Activated naive CD8-positive, alpha-beta T cell treated with anti-CD3 and anti-CD28 coated beads for 36 hours (primary cell): ENCODE measurements at places on chromosomes 13 and 19.

DNA sequence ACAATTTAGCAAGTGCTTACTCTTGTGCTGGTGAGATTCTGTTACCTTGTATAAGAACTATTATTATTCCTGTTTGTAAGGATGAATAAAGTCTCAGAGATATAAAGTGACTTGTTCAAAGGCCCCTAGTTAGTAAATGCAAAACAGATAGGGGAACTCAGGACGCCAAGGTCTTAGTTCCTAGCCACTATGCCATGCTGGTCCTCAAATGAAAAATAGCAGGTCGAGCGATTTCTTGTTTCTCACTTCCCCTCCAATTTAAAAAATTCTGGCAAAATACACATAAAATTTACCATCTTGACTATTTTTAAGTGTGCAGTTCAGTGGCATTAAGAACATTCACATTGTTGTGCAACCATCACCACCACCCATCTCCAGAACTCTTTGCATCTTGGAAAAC lies 1.1 kb downstream of the TECR start:
- no peak for DNase-seq

DNA sequence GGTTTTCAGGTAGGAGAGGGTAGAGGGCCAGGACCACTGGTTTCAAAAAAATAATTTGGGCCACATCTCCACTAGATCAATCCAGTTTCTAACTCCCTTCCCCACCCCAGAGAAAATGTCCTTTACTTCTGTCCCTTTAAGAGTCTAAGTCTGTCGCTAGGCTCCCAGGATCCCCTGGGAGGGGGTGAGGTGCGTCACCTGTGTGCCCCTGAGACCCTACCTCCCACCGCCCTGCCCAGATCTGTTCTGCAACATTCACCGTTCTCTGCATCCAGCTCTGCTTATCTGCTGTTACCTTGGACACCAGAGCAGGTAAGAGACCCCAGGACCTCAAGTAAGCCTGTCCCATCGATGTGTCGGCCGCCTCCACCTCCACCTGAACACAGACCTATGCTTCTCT lies at the start of gene GFY:
TSS of gene GFY (plus strand) at position 211 of the 400 bp plus-strand sequence. CDS start 1,043 bp downstream, outside the sequence.
- no peak for DNase-seq

GRCh38 chr13:89279374-89279773 lies 1608.2 kb downstream of the SLITRK5 start:
- DNase-seq: no peak

DNA sequence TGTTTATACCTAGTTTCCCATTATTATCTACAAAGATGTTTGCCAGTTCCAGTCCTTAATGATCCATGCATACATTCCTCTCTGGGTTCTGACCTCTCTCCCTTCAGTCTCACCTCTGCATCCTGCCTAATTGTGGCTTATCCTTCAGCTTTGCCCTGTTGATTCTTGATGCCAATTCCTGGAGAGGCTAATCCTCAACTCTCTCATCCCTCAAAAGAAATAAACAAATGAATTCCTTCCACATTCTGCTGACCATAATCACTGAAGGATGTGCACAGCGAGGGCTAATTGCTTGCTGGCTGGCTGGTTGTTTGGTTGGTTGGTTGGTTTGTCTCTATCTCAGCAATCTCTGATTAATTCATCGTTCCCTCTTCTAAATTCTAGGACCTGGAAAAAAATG lies 113.8 kb downstream of the IRS2 start:
- DNase-seq: no peak

- peak; percentile 32 for DNase-seq
Observed at GRCh38 chr19:489418-490196, 6.7 kb upstream of the MADCAM1 start.

DNA sequence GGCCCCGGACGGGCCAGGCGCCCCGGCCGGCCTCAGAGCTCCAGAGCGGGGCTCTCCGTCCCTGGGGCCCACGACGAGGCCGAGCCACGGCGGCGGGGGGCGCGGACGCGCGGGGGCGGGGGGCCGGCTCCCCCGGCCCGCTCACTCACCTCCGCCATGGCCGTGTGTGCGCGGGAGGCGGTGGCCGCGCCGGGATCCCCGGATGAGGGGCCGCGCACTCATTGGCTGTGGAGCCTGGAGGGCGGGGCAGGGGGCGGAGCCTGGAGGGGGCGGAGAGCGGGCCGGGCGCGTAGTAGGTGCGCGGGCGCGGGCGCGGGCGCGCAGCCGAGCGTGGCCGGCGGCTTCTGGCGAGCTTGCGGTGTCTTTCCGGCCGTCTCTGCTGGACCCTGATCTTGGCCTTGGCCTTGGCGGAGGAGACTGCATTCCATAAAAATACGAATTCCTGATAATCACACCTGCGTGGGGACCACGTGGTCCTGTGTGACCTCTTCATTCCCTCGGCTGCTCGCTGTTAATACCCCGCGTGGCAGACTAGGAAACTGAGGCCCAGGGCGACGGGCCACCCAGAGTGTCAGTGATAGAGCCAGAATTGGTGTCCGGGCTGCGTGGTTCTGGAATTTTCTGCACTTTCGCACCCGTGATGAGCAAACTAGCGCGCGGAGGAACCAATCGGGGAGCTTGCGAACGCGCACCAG lies at the start of gene MIER2:
TSS of gene MIER2 (minus strand) at position 172 of the 695 bp plus-strand sequence. CDS start at position 158, 14 bp downstream.
- peak; percentile 92 for DNase-seq

DNA sequence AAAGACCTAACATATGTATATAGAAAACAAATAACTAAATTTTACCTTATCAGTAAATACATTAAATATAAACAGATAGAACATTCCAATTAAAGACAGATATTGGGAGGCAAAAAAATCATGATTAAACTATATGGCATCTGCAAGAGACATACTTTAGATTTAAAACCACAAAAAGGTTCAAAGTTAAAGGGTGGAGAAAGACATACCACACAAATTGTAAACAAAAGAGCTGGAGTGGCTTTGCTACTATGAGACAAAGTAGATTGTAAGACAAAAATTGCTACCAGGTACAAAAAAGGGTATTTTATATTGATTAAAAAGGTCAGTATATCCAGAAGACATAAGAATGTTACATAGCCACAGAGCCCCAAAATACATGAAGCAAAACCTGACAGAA lies 200.2 kb downstream of the KCNRG start:
- DNase-seq: no peak

DNA sequence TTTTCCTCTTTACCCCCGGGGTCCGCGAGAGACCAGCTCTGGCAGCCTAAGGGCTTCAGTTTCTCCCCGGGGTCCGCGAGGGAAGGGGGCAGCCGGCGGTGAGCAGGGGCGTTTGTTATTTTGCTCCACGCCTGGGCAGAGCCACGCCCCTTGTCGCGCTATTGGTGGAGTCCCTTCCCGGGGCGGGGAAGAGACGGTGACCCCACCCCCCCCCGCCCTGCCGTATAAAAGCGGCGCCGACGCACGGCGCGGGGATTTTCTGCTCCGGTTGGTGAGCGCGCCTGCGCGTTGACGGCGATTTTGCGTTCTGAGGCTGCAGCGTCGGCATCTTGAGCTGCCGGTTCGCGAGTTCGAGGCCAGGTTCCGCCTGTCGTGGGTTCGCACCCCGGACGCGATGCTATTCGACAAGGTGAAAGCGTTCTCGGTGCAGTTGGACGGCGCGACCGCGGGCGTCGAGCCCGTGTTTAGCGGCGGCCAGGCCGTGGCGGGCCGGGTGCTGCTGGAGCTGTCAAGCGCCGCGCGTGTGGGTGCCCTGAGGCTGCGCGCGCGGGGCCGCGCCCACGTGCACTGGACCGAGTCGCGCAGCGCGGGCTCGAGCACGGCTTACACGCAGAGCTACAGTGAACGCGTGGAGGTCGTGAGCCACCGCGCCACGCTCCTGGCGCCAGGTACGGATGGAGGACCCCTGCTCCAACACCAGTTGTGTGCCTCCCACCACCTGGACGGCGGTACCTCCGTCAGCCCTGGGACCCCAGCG lies at the start of gene ARRDC2:
TSS of gene ARRDC2 (plus strand) at position 254 of the 757 bp plus-strand sequence. CDS start at position 395, 141 bp downstream.
- peak; percentile 88 for DNase-seq

- DNase-seq: no peak
Observed at GRCh38 chr19:53212703-53213320, 19.7 kb upstream of the ZNF665 start.

- DNase-seq: no peak
Observed at GRCh38 chr13:92952161-92952560, 274.4 kb upstream of the GPC6 start.

- DNase-seq: no peak
Observed at GRCh38 chr13:107361666-107362065, 793.7 kb upstream of the ARGLU1 start.

DNA sequence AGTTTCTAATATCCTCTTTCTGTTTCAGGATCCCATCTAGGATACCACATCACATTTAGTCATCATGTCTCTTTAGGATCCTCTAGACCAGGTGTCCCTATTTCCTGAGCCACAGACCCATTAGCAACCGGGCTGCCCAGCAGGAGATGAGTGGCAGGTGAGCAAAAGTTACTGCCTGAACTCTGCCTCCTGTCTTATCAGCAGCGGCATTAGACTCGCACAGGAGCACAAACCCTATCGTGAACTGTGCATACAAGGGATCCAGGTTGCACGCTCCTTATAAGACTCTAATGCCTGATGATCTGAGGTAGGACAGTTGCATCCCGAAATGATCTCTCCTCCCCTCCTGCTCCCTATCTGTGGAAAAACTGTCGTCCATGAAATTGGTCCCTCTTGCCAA lies 7.8 kb upstream of the CEBPG start:
- DNase-seq: no peak

DNA sequence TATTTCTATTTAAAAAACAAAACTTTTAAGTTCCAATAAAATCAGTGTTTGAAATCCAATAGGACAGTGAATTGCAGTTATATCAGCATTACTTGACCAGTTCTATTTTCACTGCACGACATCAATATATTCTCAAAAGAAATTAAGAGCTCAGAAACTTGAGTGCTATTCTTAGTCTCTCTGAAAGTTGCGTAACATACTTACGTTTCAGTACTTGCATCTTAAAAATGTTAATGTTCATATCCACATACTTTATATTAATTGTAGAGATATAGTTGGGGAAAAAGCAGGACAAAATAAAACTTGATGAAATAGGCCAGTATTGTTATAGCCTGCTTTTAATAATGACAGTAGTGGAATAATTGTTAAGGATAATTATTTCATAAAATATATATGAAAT lies 720.5 kb upstream of the PCDH9 start:
- no peak for DNase-seq

GRCh38 chr13:74574964-74575728 lies 440.9 kb upstream of the KLF12 start:
- no peak for DNase-seq

- peak; percentile 81 for DNase-seq
Observed at GRCh38 chr19:42254089-42254849, 659 bp downstream of the ERF start.

DNA sequence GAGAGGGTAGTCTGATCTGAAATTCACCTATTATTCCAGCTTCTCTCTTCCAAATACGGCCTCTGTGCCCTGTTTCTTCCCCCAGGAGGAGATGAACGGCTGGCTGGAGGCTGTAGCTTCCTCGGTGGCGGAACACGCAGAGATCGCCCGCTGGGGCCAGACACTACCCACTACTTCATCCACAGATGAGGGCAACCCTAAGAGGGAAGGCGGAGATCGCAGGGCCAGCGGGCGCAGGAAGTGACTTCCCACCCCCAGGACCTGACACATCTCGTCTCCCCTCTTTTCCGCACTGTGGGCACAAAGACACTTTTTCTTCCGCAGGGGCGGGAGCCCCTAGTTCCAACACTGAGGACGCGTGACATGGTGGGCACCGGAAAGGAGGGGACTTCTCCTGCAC lies 1.3 kb upstream of the SHKBP1 start:
- no peak for DNase-seq

DNA sequence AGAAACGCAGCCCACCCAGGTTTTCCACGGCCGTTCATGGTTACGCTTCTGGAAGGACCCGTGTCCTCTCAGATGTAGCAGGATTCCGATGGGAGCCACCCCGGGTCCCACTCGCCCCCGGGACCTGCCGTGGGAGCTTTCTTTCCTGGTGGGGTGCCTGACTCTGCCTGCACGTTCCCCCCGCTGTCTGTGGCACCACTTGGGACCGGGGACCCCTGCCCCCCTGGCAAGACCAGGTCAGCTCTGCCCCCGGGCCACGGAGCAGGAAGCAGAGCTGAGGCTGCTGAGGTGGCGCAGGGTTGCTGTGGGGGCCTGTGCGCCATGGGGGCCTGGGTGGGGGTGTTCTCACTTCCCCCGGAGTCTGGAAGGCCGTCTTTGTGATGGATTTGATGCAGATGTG lies 12.1 kb downstream of the CSNK1G2 start:
- no peak for DNase-seq

- no peak for DNase-seq
Observed at GRCh38 chr13:27962128-27962841, 6.8 kb downstream of the CDX2 start.

- no peak for DNase-seq
Observed at GRCh38 chr13:45254396-45254795, 53.6 kb upstream of the KCTD4 start.

GRCh38 chr19:10681658-10682057 lies 19.6 kb upstream of the QTRT1 start:
- no peak for DNase-seq

GRCh38 chr13:96248103-96248502 lies 158.2 kb downstream of the HS6ST3 start:
- DNase-seq: no peak

DNA sequence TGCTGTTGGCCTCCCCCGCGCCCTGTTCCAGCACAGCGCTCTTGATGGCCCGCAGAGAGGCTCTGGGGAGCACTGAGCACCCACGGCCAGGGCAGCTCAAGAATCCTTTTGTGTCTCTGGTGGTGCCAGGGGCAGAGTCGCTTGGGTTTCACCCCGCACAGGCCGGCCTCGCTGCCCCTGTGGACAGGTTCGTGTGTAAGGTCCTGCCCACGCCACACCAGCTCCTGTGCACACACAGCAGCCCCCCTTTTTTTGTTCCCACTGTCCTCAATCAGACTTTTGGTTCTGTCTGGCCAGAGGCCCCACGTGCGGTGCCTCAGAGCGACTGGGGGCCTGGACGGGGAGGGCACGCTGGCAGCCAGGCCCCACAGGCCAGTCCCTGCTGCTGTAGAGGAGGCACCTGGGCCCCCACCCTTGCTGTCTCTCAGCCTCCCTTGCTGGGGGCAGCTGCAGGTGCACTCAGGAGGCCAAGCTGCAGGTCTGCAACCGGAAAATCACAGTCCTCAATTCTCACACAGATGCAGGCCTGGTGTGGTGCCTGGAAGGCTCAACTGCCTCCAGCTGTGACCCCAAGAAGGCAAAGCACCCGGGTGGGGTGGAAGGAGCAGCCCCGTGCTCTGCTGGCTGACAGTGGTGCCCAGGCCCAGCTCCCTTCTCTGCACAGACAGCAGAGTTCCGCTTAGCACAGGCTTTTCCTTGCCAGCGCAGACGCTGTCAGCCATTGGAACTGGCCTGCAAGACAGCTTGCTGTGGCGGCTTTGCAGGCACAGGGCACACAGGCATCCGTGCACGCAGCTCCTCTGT lies 12.6 kb upstream of the F7 start:
- no peak for DNase-seq

GRCh38 chr13:95289020-95289444 lies 12.2 kb downstream of the ABCC4 start:
- DNase-seq: no peak

- peak; percentile 74 for DNase-seq
Observed at GRCh38 chr13:51818781-51819511, 15.0 kb upstream of the DHRS12 start.

GRCh38 chr19:28468701-28469459 lies 744.1 kb downstream of the UQCRFS1 start:
- DNase-seq: peak; percentile 13

GRCh38 chr13:52991344-52992020 lies 37.1 kb upstream of the OLFM4 start:
- DNase-seq: no peak

- peak; percentile 63 for DNase-seq
Observed at GRCh38 chr19:1401138-1401888, at the start of gene GAMT. TSS of gene GAMT (minus strand) at chr19:1401542. CDS start at chr19:1401476, 66 bp downstream.
